Activated T-cell treated with anti-CD3 and anti-CD28 coated beads, Interleukin-2, amount 50 U/mL, for 1 hour (primary cell): ENCODE measurements at places on chromosomes 1 and 21.

DNA sequence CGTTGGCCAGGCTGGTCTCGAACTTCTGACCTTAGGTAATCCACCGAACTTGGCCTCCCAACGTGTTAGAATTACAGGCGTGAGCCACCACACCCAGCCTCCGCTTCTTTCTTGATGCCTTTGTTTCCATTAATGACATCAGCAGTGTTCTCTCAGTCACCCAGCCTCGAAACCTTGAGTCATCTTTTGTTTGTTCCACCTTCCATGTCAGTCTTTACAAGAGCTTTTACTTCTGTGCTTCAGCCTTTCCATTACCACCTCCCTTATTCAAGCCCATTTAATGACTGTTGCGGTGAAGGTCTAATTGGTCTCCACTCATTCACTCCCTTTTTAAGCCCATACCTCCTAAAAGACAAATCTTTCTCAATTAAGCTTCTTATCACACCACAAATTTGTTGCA is 146.6 kb upstream of the ADGRL2 start:
- no peak for DNase-seq

DNA sequence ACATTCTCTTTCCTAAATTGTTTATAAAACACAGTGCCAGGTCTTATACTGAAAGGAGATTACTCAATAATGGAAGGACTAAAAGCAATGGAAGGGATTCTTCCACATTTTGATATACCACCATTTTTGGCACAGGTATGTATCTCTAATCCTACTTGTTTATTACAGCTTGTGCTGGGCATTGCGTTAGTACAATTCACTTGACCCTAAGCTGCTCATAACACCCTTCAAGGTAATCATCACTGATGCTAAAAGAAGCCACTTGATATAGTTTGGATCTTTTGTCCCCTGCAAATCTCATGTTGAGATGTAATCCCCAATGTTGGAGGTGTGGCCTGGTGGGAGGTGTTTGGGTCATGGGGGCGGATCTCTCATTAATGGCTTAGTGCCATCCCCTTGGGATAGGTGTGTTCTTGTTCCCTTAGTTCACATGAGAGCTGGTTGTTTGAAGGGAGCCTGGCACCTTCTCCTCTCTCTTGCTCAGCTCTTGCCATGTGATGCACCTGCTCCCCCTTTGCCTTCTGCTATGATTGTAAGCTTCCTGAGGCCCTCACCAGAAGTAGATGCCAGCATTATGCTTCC is 71.1 kb downstream of the NIBAN1 start:
- no peak for DNase-seq

DNA sequence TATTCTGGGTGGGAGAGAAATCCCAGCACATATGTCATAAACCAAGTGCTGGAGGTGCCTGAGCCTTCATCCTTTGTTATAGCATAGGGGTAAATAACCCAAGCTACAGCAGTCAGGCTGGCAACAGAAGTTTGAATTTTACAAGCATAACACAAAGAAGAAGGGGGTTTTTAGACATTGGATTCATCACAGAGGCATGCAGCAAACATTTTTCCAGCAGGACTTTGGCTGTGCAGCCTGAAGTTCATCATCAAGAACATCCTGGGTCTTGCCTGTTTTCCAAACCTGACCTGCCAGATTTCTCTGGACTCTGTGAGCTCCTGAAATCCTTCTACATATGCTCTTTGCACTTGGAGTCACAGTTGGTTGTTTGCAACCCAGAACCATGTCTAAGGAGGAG is 16.2 kb downstream of the PTGER3 start:
- no peak for DNase-seq

- no peak for DNase-seq
These were observed 21.0 kb downstream of the PLXNA2 start for GRCh38 chr1:208223136-208223535.

GRCh38 chr1:15116966-15117365 is 36.6 kb upstream of the TMEM51 start:
- no peak for DNase-seq

GRCh38 chr21:14119038-14119437 is 91.7 kb downstream of the LIPI start:
- no peak for DNase-seq

GRCh38 chr21:41976611-41977010 is 22.8 kb upstream of the C2CD2 start:
- no peak for DNase-seq

- DNase-seq: no peak
These were observed 8.4 kb upstream of the USP33 start for GRCh38 chr1:77768006-77768405.

DNA sequence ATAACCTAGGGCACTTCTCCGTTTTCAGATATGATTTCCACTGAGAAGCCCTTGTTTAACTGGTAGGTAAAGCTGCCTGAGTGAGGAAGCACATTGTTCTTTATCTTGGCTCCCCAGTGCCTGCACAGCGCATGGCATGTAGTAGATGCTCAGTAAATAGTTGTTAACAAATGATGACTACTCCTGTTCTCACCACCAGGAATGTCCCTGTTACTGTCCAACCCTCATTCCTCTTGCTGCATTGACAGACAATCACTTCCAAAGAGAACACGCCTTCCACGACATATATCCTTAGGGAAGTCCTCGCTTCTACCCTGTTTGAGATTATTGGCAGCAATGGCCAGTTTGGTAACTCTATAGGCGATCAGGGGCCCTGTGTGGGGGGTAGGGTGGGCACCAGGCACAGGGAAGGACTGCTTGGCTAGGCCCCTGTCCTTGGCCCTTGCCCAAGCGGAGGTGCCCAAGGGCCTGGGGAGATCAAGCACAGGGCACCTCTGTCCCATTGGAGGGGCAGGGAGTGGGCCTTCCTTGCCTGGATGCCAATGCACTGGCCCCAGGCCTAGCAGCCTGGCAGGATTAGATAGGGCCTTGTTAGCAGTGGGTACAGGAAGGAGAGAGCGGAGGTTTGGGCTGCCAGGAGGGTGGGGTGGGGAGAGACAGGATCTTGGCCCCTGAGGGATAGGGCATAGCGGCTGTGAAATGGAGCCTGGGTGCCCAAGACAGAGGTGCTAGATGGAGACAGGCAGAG is 10.2 kb downstream of the NES start:
- no peak for DNase-seq
